HT-29 (cell line): ENCODE measurements at places on chromosomes 6 and 20.
A peak's percentile ranks its signal among the peaks of the same experiment; 100 is the strongest.

DNA sequence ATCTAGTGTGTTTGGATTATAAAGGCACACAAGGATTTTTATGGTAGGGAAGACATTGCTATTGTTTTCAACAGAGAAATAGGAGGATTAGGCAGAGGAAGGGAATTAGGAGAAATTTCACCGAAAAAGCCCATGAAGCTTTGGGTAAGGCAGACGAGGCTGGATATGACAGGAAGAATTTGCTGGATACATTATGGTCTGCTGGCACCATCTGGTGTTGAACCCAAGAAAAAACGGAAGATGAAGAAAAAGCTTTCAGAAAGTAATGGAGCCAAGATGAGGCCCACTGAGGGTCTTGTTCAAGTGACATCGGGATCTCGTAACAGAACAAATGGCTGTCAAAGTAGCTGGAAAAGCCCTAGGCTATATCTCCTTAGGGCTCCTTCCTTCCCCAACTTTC is 56.5 kb downstream of the OR2J2 start:
- no peak for DNase-seq

DNA sequence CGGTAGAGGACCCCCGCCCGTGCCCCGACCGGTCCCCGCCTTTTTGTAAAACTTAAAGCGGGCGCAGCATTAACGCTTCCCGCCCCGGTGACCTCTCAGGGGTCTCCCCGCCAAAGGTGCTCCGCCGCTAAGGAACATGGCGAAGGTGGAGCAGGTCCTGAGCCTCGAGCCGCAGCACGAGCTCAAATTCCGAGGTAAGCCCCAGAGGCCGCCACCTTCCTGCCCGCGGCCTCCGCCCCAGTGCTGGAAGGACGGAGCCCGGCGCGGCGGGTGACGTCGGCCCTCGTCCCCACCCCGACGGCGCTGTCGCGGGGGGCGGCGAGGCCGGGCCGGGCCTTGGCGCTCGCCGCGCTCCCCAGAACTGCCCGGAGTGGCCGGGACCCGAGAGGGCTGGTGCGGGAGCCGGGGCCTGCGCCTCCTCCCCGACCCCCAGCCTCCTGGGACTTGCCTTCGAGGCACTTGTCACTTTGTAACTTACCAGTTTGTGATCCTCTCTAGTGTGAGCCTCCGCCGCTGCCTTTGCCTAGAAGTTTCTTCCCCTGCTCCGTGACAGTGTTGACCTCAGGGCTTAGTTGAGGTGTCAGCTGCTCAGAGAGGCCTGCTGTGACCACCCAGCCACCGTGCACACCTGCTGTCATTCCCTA is 417 bp downstream of the VAPB start:
- DNase-seq, result peak; percentile 70

- DNase-seq, result no peak
These were observed 585 bp downstream of the PSMB9 start for GRCh38 chr6:32854376-32855178.

- DNase-seq, result no peak
These were observed 69.6 kb downstream of the POPDC3 start for GRCh38 chr6:105109955-105110895.

DNA sequence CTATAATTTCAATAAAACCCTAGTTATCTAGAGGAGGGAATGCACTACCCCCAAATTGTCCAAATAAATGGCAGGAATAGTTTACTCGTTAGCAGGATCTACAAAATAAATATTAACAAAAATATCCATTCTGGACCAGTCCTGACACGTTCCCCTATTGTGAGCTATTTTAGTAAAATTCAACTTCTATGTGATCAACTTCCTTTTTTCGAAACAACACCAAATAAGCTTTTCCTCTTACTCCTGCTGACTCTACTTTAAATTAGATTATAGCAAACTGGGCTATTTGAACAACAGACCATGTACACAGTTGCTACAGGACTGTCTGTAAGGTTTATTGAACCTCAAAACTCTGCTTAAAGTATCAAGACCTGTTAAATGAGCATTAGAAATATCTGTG is 154.3 kb downstream of the IPCEF1 start:
- DNase-seq, result no peak

- no peak for DNase-seq
These were observed 52.3 kb upstream of the BCLAF1 start for GRCh38 chr6:136341967-136342366.

- peak; percentile 41 for DNase-seq
These were observed 58.3 kb downstream of the IPCEF1 start for GRCh38 chr6:154298297-154298696.

- DNase-seq, result peak; percentile 89
These were observed 20.9 kb downstream of the DEF6 start for GRCh38 chr6:35318196-35319171.

DNA sequence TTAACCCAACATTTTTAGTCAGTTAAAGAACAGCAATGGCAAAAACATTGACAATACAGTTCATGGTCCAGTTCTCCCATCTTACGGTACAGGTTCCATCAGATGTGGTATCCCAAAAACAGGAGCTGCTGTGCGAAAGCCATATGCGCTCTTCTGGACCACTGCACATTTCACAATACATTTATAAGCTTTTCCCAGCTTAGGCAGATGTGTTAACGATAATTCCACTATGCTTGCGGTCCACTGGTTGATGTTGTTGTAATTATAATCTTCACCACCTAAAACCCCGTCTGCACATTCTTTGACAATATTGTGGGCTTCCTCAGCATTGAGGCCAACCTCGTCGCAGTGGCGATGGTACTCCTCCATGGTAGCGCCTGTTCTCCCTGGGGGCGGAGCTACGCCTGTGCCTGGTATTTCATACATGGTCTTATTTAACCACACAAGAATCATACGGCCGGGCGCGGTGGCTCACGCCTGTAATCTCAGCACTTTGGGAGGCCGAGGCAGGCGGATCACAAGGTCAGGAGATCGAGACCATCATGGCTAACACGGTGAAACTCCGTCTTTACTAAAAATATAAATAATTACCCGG is 52.0 kb downstream of the BFSP1 start:
- DNase-seq, result no peak

DNA sequence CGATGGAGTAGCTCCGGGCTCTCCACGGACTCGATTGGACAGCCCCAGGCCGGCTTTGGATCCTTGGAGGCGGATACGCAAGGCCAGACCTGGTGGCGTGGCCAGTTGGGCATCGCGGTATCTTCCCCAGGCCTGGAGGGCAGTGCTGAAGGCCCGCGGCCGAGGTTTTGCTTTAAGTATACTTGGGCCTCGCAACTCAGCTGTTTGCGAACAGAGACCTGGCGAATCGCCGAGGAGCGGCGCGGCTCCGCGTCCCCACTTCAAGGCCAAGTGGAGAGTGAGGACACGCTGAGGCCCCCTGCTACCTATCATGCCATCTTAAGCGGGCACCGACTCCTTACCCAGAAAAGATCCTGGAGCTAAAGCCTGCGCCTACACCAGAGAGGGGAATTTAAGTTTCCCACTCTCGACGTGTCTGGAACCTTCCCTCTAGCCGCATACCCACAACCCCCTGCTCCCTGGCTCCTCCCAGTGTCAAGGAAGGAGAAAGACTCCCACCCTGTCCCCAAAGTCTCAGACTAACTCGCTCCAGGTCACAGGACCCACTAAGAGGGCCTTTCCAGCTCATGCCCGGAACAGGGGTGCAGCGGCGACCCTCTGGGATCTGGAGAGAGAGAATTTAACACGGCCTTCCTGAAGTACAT is 4.1 kb downstream of the LINC00237 start:
- no peak for DNase-seq
